Lower lobe of right lung (tissue), 2 donors: ENCODE measurements at places on chromosomes 5 and 9.

GRCh38 chr5:37823433-37824152 lies 16.2 kb downstream of the GDNF start:
- no peak for DNase-seq

- no peak for DNase-seq
Observed at GRCh38 chr5:39518516-39518915, 93.7 kb upstream of the DAB2 start.

- DNase-seq = no peak
Observed at GRCh38 chr9:81825846-81826516, 102.2 kb upstream of the SPATA31D4 start.

GRCh38 chr5:73135429-73136054 lies 15.2 kb downstream of the TMEM171 start:
- no peak for DNase-seq

GRCh38 chr5:169954786-169955185 lies 25.5 kb downstream of the INSYN2B start:
- DNase-seq = no peak
